ENCODE measurements at places on chromosomes 13 and 19. TPM values are rescaled to one million over a fixed set of nuclear protein-coding genes. Genes with fewer than 3 reads are reported as not detected.
A peak's percentile ranks its signal among the peaks of the same experiment; 100 is the strongest.

POU2F2 gene
- total RNA-seq = 2.4 TPM

DNA sequence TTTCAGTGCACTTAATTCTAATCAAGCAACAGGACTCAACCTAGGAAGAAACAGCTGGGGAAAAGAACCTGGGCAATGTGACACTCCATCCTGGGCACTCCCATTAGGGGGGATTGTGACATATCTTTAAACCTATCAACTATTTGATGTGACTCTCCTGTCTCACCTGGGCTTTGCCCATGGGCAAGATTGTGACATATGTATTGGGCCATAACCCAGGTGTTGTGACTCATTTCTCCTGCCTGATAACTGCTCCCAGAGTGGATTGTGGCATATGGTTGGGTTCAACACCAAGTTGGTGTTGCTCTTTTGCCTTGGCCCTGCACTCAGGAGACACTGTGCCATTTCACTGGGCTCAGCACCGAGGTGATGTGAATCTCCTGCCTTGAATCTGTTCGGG lies 82.6 kb downstream of the ZNF723 start:
- DNase-seq = no peak

- DNase-seq = no peak
Observed at GRCh38 chr13:103033999-103034398, 32.2 kb downstream of the SLC10A2 start.

GRCh38 chr19:29566496-29567054 lies 39.5 kb upstream of the POP4 start:
- DNase-seq = no peak

DNA sequence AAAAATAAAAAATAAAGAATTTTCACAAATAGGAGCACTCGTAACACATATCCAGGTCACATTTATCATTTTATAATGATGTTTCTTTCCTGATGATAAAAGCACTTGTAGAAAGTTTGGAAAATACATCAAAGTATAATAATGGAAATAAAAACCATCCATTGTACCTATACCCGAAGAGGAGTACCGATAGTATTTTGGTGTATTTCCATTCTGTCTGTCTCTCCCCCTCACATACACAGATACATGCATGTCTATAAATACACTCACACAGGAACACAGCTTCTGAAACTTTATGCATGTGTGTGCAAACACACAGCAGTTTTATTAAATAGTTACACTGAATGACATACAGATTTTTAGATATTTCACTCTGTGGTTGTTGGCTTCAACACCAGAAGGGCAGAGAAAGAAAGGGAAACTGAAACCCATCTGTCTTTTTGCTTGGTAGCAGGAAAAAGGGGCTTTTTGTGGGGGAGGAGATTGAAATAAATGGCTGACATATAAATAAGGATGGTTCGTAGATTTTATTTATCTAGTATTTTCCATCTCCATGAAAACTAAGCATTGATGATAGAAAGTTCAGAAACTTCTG lies 114.8 kb downstream of the LRCH1 start:
- DNase-seq = peak; percentile 37

GRCh38 chr13:40764587-40765403 lies 6.2 kb downstream of the MRPS31 start:
- no peak for DNase-seq

DNA sequence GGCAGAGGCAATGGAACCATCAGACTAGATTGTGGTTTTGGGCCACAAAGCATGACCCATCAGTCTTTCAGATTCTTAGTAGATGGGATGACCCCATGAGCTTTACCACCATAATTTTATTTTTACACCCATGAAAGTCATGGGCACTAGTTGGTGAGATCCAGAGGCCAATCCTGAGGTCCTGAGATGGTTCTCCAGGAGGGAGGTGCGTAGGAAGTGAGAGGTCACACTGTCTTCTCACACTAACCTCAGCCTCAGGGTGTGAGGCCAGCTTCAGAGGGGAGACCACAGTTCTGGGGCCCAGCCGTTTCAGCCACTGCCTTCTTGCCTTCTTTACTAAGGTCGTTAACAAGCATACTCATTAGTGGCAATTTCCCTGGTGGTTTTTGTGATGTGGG lies 106.4 kb downstream of the AKAP11 start:
- no peak for DNase-seq

- DNase-seq = peak; percentile 70
Observed at GRCh38 chr13:40406405-40407120, 259.9 kb downstream of the FOXO1 start.

ZNF625 gene
- 7.9 TPM for total RNA-seq

KLK12 gene
- not detected for total RNA-seq

GRCh38 chr19:9847087-9847671 lies 12.1 kb downstream of the PIN1 start:
- peak; percentile 79 for DNase-seq

GRCh38 chr13:110882972-110883371 lies 31.9 kb downstream of the ANKRD10 start:
- no peak for DNase-seq

DNA sequence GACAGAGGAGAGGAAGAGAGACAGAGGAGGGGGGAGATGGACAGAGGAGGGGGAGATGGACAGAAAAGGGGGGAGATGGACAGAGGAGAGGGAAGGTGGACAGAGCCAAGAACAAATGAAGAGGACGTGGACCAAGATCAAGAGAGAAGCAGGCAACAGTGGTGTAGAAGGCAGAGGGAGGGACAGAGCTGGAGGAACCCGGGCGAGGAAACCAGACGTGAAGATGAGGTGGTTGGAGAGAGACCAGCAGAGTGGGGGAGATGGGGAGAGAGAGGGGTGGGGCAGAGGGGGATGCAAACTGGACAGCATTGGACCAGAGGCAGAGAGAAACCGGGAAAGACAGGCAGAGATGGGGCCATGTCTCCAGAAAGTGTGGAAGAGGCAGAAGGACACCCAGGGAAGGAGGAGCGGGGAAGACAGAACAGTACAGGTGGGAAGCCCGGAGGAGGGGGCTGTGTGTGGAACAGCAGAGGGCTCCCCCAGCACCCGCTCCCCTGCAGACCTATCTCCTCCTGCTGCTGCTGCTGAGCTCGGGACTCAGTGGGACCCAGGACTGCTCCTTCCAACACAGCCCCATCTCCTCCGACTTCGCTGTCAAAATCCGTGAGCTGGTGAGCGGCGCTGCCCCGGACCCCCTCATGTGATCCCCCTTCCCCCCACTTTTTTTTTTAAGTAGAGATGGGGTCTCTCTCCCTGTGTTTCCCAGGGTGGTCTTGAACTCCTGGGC lies 1.3 kb downstream of the FLT3LG start:
- DNase-seq = no peak
